ENCODE measurements at places on chromosomes 1 and 21.

- DNase-seq = no peak
These were observed 700.4 kb upstream of the RGS18 start for GRCh38 chr1:191457889-191458288.

GRCh38 chr1:242016479-242016878 lies 17.6 kb upstream of the MAP1LC3C start:
- no peak for DNase-seq

DNA sequence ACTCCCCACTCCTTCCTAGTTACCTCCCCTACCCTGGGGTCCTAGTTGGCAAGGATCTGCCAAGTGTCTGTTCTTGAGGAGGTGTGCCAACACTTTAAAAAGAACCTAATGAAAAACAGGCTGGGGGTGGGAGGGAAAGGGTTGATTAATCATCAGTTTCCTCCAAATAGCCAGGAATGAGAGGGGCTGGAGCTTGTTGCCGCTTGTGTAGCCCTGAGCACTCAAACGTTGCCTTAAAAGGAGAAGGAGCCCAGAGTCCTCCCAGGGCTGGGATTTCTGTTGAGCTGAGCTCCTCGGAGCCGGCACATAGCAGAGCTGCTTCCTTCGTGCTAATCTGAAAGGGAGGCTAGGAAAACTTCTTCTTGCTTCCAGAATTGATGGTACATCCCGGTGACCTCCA lies 15.9 kb downstream of the SHISA4 start:
- no peak for DNase-seq

DNA sequence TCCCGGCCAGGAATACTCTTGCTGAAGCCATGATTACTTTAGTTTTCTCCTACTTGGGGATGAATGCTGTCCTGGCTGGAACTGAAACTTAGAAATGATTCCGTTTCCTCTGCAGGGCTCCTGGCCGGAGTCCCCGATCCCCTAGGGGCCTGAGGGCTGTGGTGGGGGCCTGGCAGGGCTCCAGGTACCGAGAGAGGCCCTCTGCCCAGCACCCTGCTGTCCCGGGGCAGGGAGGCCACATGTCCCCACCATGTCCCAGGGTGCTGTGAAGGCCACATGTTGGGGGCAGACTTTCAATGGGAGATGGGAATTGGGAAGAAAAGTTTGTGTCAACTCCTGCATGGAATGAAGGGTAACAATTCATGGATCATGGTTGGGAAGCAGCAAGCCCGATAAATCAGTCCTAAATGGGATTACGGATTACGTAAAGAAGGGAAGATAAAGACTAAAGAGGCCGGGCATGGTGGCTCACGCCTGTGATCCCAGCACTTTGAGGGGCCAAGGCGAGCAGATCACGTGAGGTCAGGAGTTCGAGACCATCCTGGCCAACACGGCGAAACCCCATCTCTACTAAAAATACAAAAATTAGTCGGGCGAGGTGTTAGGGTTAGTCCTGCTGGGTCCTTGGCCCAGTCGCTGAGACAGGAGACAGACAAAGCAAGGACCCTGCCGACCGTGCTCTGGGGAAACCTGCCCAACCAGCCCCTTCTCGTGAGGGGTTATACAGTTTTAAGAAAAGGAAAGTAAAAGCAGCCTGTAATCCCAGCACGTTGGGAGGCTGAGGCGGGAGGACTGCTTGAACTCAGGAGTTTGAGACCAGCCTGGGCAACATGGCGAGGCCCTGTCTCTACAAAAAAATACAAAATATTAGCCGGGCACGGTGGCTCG lies 37.6 kb downstream of the MORN1 start:
- no peak for DNase-seq

GRCh38 chr1:66300972-66301451 lies 232.9 kb upstream of the SGIP1 start:
- no peak for DNase-seq

DNA sequence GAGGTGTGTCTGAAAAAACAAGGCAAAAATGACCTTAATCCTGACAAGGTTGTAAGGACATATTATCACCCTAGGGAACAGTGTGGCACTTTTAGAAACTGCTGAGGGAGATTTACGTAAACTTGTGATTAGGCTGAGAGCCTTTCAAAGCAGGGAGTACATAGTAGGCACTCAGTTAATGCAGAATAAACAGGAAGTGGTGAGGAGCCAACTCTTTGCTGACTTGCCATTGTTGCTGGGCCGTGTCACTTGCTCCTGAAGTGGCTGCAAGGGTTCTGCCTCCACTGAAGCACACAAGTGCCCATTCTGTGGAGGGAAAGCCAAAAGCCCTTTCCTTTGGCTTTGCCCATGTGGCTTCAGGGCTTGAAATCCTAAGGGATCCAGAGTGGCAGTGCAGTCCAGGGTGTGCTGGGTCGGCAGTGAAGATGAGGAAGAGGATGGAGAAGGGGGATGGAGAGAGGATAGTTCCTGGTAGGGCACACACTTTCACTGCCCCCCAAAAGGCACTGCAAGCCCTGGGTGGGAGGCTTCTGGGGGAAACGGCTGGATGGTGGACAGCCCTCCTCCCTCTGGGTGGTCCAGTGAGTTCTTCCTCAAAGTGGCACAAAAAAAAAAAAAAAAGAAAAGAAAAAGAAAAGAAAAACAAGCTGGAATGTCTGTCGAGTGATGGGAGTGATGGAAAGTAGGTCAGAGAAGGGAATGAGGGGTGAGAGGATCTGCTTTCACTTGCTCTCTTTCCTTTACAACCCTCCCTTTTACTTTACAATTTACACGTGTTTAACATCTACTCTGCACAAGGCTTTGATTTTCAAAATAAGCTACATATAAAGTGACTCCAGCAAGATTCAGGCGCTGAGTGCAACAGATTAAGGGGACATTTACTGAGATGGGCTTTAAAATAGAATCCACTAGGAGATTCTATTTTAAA lies 13.7 kb upstream of the RHEX start:
- DNase-seq = no peak

GRCh38 chr1:93694819-93695218 lies 13.2 kb upstream of the BCAR3 start:
- no peak for DNase-seq

- no peak for DNase-seq
These were observed 264.9 kb downstream of the RHOU start for GRCh38 chr1:229000187-229000586.

GRCh38 chr21:38148046-38148445 lies 108.7 kb upstream of the KCNJ15 start:
- peak; percentile 59 for DNase-seq

DNA sequence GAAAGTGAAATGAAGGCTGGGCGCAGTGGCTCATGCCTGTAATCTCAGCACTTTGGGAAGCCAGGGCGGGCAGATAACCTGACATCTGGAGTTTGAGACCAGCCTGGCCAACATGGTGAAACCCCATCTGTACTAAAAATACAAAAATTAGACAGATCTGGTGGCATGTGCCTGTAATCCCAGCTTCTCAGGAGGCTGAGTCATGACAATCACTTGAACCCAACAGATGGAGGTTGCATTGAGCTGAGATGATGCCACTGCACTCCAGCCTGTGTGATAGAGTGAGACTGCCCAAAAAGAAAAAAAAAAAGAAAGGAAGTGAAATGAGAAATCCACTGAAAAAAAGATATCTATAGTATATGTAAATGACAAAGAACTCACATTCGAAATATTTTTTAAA lies 439.9 kb downstream of the DISC1 start:
- DNase-seq = peak; percentile 58

DNA sequence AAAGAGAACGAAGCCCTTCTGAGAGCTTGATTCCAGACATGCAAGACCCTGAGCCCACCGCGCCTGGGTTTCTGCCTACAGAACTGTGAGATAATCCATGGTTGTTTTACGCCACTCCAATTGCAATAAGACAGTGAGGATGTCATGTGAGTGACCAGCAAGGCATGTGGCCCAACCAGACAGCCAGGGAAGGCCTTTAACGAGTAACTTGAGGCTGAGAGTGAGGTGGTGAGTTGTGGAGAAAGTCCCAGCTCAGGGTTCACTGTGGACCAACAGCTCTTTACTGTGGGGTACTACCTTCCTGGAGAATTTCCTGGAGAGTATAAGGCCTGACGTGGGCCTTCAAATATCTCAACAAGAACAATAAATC lies 153.9 kb downstream of the ETS2 start:
- no peak for DNase-seq

DNA sequence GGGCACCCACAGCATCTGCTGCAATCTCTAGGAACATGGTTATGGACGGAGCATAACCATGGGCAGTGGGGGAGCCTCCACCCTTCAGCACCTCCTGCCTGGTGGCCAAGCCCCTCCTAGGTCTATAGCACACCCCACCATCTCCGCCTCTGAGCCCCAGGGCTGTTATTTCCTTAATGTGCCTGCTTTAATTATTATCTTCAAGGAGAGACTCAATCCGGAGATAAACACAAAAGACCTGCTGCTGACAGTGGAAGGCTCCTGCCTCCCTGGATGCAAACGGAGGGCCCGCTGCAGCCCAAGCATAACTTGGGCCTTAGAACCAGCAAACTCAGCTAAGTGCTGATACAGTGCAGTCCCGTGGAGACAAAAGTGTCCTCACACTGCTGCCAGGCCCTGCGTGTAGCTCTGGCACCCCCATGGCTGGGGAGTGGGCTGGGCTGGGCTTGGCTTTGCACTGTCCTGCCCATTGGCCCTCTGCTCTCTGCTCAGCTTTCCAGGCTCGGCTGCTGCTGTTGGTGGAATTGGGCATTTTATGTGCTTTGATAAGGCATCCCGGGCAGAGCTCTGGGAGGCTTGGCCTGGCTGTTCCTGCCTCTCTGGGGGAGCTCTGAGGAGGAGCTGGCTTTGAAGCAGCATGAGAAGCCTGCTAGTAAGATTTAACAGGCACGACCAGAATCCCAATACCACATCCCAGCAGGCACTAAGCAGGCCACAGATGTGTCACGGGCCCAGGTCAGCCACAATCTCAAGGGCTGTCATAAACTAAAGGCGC lies 620.2 kb downstream of the PTPRU start:
- DNase-seq = no peak

- DNase-seq = no peak
These were observed 182.0 kb downstream of the PCP4 start for GRCh38 chr21:40049031-40049930.

DNA sequence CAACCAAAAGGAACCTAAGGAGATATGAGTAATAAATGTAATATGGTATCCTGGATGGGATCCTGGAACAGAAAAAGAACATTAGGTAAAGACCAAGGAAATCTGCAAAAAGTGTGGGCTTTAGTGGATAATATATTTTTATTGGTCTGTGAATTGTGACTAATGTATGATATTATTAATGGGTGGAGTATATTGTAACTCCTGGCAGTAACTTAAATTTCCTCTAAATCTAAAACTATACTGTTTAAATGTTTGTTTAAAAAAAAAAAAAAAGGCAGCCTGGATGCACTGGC lies 68.4 kb downstream of the LRRC8D start:
- no peak for DNase-seq

All from NCI-H524 treated with DMSO at 0.1 percent for 48 hours (cell line).